NCI-H748 treated with DMSO at 0.1 percent for 48 hours (cell line): ENCODE measurements at places on chromosomes 2 and 18.
A peak's percentile ranks its signal among the peaks of the same experiment; 100 is the strongest.

- peak; percentile 5 for DNase-seq
These were observed 2.4 kb downstream of the CYP26B1 start for GRCh38 chr2:72145289-72145657.

- DNase-seq = no peak
These were observed 119.3 kb downstream of the MRO start for GRCh38 chr18:50700245-50701165.

DNA sequence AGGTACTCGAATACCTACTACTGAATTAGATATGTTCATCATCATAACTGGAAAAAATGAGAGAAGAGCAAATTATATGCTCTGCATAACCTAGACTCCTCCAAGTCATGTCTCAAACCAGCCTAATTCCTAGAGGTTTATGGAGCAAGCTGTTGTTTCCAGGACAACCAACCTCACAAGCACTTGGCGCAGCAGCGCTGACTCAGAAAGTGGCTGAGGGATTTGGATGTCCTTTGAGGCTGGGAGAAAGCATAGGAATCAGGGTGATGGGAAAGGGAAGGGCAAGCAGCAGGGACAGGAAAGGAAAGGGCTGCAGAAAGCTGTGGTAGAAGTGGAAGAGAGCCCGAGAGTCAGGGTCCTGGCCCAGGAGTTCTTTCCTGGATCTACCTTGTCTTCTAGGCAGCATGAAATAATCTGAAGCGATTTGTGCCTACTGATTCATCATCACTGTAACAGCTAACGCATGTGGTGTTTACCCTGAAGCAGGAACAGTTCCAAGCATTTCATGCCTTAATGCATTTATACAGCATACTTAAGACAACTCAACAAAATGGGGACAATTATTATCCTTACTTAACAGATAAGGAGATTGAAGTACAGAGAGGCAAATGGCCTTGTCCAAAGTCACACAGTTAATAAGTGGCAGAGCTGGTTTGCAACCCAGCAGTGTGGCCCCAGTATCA lies 3.7 kb downstream of the PLEK start:
- DNase-seq = no peak

DNA sequence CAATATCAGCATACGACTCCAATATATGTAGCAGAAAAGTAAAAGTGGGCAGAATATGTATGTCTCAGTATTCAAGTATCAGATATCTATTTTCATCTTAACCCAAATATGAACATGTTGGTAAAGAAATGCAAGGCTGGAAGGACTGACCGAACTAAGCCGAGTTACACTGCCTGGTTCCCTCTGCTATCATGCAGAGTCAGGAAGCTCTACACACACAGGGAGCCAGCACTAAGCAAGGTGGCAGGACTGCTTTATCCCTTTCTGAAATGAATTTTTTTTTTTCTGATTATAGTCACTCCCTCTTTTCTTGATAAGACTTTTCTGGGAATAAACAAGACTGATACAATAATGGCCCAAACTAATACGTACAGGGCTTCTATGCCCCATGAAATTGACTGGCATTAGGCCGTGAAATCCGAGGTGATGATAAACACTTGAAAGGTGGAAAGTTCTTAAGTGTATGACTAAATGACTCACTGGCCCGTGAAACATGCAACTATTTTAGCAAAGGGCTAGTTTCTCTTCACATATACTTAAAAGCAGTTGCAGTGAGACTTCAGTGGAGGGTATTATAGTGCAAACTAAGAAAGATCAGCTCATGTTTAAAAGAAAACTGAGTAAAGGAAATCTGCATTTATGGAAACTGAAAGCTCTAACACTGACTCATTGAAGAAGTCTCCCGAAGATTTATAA lies 14.9 kb downstream of the DPP4 start:
- no peak for DNase-seq

- DNase-seq = no peak
These were observed 9.3 kb upstream of the MGAT5 start for GRCh38 chr2:134244587-134244986.

GRCh38 chr2:17136877-17137276 lies 381.4 kb downstream of the RAD51AP2 start:
- no peak for DNase-seq

DNA sequence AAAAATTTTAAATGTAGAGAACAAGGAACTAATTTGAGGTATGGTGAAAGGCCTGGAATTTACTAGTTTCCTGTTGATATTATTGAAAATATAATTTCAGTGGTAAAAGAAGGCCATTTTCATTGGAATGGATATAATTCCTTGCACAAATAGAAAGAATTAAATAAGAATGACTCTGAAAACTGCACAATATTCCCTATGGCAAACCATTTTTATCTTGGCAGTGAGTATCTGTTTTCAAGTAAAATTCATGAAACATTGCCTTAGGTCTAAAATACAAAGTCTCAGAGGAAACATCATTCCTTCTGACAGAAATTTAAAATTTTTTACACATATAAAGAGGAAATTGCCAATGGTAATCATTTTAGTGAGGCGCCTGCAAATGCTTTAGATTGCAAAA lies 1468.3 kb downstream of the LRP1B start:
- no peak for DNase-seq

GRCh38 chr2:64525317-64525613 lies 1.1 kb downstream of the AFTPH start:
- DNase-seq = no peak

DNA sequence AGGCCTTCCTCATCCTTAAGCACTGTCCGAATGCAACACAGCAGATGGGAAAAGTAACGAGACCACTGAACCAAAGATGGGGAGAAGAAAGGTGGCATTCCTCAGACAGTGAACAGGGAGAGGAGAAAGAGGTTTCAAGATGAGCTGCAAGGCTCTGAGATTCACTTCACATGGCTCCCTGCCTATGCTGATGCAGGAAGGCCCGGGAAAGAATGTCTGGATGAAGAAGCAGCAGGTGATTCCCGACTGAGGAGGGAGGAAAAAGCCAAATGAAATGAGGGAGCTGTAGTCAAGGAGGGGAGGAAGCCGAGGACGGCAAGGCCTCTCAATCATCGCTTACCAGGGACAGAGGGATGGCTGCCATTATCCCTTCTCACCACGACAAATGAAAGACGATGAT lies 98.5 kb upstream of the BOD1L2 start:
- no peak for DNase-seq

- DNase-seq = peak; percentile 9
These were observed 2012.5 kb upstream of the LRRTM1 start for GRCh38 chr2:82317012-82317411.

DNA sequence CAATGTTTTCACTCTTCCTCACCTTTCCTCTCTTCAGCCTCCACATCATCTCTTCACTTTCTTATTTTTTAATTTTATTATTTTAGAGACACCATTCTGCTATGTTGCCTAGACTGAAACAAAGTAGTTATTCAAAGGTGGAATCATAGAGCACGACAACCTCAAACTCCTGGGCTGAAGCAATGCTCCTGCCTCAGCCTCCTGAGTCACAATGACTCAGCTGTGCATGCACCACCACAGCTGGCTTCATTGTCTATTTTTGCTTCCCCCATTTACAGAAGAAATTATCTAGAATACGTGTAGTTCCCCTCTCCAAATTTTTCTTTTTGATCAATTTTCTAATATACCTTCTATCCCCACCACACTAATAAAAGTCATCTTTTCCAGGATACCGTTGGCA lies 911.5 kb upstream of the SOX11 start:
- no peak for DNase-seq

GRCh38 chr2:150282357-150282756 lies 205.1 kb downstream of the RND3 start:
- no peak for DNase-seq

DNA sequence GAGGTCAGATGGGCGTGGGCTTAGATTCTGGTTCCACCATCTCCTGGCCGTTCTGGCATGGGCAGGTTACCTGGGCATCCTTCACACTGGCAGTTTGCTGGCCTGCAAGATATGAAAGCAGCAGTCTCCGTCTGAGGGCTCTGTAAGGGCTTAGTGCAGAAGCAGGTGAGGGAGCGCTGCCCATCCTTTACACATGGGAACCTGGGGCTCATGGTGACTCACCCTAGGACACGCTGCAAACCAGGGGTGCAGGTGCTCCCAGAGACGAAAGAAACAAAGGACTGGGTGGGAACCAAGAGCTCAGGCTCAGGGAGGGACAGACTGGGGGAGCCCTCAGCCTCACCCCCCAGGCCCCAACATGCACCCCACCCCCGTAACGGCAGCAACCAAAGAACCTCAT lies 10.7 kb upstream of the ID2 start:
- no peak for DNase-seq

DNA sequence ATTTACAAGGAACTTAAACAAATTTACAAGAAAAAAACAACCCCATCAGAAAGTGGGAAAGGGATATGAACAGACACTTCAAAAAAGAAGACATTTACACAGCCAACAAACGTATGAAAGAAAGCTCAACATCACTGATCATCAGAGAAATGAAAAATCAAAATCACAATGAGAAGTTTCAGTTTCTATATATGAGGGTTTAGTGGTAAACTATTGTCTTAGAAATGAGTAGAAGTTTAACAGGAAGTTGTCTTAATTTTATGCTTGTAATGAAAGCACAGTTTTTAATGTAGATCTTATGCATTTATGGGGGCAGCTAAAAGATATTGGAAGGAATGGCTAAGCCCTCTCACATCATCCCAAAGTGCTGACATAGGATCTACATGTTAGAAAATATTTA lies 325.4 kb downstream of the ERBB4 start:
- DNase-seq = no peak

DNA sequence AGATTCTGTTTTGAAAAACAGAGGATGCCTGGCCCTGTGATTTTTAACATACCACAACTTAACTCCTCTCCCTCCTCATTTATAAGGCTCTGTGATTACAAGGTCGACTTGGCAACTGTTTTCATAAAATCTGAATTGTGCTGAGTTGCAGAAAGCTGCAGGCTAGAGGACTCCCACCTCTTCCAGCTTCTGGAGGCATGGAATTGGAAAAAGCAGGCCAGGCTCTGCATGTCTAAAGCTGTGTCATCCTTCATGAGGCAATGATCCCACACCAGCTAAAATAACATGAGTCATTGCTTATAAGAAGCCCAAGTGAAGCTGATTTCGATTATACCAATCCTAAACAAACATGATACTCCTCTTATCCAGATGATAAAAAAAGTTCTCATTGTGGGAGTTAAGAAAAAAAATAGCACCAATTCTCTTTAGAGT lies 11.7 kb downstream of the ARHGAP28 start:
- DNase-seq = no peak

DNA sequence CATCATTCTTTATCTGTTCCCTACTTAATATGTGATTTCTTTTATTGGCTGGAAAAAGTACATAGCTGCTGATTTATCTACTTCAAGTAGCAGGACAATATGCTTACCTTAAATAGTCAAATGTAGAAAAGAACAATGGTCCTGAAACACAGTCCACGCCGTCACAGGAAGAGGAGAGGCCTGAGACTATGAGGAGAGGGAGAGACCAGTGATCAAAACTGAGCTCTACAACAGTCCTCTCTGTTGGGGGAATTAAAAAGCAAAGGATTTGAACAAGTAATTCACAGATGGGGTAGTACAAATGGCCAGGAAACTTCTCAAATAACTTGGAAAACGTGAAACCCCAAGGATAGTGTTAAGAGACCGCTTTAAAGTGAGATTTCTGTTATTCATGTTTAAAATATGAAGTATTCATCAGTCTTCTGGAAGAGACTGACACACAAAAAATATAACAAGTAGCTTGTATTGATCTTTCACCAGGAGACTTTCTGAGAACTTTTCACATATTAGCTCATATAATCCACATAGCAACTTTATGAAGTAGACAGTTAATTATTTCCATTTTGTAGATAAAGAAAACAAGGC lies 20.2 kb downstream of the SCYGR8 start:
- DNase-seq = no peak

GRCh38 chr2:69796174-69796573 lies 33.3 kb upstream of the GMCL1 start:
- no peak for DNase-seq

DNA sequence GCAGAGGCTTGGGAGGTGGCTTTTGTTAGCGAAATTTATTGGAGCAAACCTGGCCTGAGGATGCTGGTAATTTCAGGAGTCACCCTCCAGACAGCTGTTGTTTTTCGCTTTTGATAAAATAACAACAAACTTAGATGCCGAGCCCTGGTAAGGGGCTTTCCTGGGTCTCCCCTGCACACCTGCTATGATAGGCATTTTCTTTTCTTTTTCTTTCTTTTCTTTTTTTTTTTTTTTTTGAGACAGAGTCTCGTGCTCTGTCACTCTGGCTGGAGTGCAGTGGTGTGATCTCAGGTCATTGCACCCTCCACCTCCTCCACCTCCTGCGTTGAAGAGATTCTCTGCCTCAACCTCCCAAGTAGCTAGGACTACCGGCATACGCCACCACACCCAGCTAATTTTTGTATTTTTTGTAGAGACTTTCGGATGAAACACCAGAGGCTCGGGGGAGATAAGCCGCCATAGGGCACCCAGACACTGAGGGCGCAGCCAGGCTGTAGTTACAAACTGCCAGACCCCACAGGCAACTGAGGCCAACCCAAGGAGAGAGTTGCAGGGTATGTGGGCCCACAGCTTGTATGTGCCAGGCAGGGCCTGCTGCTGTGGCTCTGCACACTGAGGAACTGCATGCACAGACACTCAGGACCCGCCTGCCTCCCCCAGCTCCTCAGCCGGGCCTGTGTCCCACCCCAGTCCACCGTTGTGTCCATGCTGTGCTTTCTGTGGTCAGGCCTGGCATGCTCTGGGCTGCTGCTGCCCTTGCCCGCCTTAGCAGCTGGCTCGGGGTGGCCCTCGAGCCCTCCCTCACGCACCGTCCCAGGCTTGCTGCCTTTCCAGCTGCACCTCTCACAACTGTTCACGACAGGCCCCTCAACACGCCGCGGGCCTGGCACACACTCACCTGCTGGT lies 3.9 kb downstream of the GYPC start:
- DNase-seq = no peak

DNA sequence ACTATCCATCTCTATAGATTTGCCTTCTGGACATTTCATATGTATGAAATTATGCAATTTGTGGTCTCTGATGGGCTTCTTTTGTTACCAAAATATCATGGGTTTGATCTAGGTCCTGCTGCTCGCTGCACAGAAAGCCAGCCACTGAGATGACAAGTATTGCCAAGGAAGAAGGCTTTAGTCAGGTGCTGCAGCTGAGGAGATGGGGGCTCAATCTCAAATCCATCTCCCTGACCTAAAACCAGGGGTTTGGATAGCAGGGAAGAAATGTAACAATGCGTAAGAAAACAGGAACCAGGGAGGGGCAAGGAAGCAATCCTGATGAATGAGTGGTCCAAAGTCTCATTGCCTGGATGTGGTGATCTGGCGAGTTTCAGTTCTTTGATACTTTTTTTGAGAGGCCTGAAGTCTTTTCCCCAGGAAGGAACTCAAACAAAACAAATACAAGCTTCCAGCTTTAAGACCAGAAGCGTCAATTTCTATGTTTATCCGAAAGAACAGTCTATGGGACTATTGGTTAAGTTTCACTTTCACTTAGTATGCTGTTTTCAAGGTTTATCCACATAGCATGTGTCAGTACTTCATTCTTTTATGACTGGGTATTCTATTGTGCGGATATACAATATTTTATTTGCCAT lies 3.4 kb upstream of the CKAP2L start:
- DNase-seq = no peak

DNA sequence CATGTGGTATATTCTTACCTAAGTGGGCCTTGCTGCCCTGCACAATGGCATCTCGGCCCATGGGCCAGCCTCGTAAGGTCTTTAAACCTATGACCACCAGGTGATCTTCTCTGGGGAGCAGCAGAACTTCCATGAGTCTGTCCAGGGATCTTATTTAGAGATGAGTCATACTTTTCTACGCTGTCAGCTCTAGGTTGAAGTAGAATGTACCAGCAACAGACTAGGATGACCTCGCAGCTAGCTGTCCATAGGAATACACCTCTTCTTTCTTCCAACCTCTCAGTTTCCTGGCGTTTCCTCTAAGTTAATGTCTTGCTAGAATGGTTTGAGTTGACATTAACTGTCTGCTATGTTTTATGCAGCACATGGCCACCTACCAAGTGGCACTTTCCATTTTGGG lies 15.6 kb upstream of the CXCR4 start:
- DNase-seq = no peak
